Osteocyte (in vitro differentiated cells): ENCODE measurements at places on chromosomes 6 and 20. TPM values are rescaled to one million over a fixed set of nuclear protein-coding genes. Genes with fewer than 3 reads are reported as not detected.

ARFGEF3 gene
- total RNA-seq = 0.05 and 0.08 TPM in 2 replicates

CLVS2 gene
- total RNA-seq = not detected in 2 replicates

SMIM29 gene
- total RNA-seq = 23.2 and 23.4 TPM in 2 replicates

PFDN4 gene
- total RNA-seq = 18.9 and 23.5 TPM in 2 replicates

WFDC10B gene
- not detected in 2 replicates for total RNA-seq

SLC22A2 gene
- not detected in 2 replicates for total RNA-seq

LHFPL5 gene
- not detected in 2 replicates for total RNA-seq

- DNase-seq = no peak
These were observed 25.6 kb downstream of the GFOD1 start for GRCh38 chr6:13461805-13462204.

GRCh38 chr6:16498957-16499356, 260.6 kb downstream of the GMPR start:
- no peak for DNase-seq

DNA sequence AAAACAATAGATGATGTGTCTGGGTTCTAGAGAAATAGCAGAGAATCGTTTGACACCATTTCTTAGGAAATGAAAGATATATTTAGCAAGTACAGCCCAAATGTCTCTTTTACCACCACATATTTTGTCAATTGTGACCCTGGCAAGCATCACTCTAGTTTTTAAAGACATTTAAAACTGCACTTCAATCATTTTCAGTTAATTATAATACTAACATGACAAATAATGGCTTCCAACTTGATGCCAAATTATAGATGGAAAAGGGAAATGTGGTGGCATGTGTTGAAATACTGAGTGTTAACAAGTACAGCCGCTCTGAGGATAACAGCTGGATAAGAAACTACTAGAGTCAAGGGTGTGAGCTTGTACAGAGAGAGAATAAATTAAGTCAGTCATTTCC, 648.9 kb downstream of the FRK start:
- DNase-seq = no peak

GRCh38 chr6:157075549-157076450, 247.5 kb downstream of the TMEM242 start:
- no peak for DNase-seq

- DNase-seq = no peak
These were observed 58.7 kb downstream of the INSM1 start for GRCh38 chr20:20426655-20426907.

GRCh38 chr6:163243083-163243482, 171.4 kb upstream of the QKI start:
- no peak for DNase-seq

DNA sequence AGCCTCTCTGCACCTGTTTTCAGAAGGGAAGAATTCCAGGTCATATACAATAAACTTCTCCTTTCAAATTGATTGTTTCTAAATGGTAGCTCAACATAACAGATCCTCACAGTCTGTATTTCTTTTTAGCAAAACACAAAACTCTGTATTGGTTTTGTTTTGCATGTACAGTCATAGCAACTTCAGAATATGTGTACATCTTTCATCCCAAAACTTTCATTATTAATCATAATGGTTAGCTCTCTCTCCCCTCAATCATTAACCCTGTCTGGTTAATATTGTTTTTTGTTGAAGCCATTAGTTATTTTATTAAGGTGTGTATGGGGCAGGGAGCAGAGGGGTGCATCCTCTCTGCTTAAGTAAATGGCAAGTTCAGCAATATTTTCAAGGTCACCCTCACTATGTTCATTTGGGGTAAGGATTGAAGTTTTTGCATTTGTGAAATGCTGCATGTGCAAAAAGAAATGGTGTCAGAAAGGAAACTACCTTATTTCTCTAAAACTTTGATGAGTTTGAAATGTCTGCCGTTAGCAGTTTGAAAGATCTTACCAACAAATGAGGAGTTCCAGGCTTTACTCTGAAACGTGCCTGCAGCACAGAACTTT, 136.8 kb upstream of the BTBD3 start:
- no peak for DNase-seq

GRCh38 chr20:23396950-23397627, 24.2 kb downstream of the NAPB start:
- no peak for DNase-seq

DNA sequence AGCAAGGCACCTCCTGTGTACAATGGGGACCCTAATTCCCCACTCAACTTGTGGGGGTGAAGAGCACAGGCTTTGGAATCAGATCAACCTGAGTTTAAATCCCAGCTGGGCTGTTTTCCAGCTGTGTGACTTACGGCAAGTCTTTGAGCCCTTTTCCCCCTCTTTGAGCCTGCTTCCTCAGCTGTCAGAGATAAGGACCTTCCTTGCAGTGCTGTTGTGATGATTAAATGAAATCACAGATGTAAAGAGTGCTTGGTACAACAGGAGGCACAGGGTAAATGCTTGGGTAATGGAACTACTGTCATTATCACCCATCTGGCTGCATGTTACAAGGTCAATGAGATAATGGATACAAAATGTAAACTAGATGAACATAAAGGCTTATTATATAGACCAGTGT, 3.2 kb downstream of the SNX21 start:
- no peak for DNase-seq

DNA sequence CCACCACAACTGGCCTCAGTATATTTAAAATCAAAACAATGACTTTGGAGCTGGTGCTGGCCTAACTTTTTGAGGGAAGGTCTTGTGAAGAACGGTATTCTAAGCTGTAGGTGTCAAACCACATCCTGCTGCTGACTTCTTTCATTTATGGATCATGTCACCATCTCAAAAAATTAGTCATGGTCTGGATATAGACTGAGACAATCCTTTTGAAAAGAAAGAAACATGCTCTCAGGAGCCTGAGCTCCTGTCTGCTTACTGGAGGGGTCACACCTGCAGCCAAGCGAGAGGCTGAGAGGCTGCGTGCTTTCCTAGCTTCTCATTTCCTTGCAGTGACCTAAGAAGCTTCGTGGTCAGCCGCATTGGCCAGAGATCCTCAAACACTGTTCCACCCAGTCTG, 55.2 kb downstream of the TIAM2 start:
- DNase-seq = no peak

- DNase-seq = no peak
These were observed 249.8 kb upstream of the ID4 start for GRCh38 chr6:19587238-19587942.

GRCh38 chr6:71220466-71220865, 68.1 kb upstream of the OGFRL1 start:
- DNase-seq = no peak

DNA sequence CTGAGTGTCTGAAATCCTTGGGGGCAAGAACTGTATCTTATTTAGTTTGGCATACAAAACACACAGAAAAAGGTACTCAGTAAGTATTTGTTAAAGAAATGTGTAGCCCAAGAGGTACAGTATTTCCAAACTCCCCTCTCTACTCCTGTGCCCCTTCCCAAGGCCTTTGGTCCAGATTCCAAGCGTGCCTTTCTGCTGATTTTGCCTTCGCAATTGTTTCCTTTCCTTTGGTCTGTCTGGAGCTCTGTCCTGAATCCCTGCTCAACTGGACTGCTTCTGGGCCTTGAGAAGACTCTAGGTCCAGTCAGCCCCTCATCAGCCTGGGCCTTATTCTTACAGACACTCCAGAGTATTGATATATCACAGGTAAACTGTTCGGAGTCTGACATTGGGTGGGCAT, 122.2 kb upstream of the SYNCRIP start:
- DNase-seq = no peak
